Ascending aorta (tissue), 2 donors: ENCODE measurements at places on chromosomes 5 and 9.

DNA sequence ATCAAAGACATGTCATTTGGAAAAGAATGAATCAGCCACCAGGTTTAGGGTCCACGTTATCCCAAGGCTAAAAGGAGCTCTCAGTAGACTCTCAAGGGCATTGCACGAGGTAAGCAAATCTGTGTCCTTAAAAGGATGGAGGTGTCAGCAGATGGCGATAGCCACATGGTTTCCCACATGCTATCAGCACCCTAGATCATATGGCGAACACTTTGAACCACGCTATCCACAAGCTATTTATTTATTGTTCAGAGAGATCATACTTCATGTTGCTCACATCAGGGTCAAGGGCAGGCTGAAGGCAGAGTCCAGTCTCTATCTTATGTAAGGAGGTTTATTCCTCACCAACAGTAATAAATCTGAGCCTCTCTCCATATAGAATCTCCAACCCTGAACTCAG is 43.7 kb downstream of the CDH6 start:
- H3K27ac ChIP-seq = no peak overlapping the region
- H3K4me1 ChIP-seq = peaks cover 3% of the 10 kb centered on the region
- DNase-seq = no peak
- H3K4me3 ChIP-seq = no peak overlapping the region

DNA sequence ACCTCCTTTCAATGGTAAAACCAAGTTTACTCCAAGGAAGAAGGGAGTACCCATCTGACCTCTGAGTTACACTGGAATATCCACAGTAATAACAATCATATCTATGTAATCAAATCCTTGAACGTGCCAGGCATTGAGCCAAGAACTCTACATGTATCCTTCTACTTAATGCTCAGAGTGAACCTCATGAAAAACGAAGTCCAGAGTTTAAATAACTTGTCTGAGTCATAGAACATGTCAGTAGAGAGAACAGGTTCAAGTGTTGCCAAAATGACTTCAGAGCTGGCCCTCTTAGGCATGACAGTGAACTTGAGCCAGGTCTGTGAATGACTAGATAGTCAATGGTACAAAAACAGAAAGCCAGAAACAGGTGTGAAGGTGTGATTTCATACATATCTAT is 164.1 kb upstream of the ZNF618 start:
- H3K36me3 ChIP-seq = no peaks in the 10 kb centered on the region
- H3K4me3 ChIP-seq = no peak overlapping the region
- H3K4me1 ChIP-seq = no peaks in the 10 kb centered on the region
- H3K27me3 ChIP-seq = no peaks in the 10 kb centered on the region
- no peak overlapping the region for H3K27ac ChIP-seq

- H3K27ac ChIP-seq = peak overlapping the region; percentile 87
- no peaks in the 10 kb centered on the region for H3K36me3 ChIP-seq
- H3K27me3 ChIP-seq = no peaks in the 10 kb centered on the region
- H3K4me1 ChIP-seq = peaks cover 33% of the 10 kb centered on the region
These were observed 106.8 kb downstream of the TMEM174 start for GRCh38 chr5:73279805-73280204.

DNA sequence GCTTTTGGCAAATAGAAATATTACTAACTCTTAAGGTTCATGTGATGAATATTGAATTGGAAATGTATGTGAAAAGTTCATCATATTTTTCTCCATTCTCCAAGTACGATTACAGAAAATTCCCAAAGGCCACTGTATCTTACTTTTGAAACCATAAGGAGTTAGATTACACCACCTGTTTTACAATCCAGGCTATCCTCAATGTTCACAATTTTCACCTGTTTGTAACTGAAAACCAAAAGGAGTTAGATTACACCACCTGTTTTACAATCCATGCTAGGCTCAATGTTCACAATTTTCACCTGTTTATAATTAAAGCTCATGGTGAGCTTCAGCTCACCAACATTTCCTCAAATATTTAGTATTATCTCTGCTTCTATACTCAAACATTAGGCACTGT is 188.0 kb downstream of the HCN1 start:
- H3K36me3 ChIP-seq = no peaks in the 10 kb centered on the region
- DNase-seq = no peak
- no peak overlapping the region for H3K4me3 ChIP-seq
- no peaks in the 10 kb centered on the region for H3K4me1 ChIP-seq
- H3K27me3 ChIP-seq = no peaks in the 10 kb centered on the region

GRCh38 chr9:81182431-81182830 is 506.9 kb downstream of the TLE1 start:
- no peaks in the 10 kb centered on the region for H3K4me1 ChIP-seq
- no peaks in the 10 kb centered on the region for H3K36me3 ChIP-seq
- H3K4me3 ChIP-seq = no peak overlapping the region

DNA sequence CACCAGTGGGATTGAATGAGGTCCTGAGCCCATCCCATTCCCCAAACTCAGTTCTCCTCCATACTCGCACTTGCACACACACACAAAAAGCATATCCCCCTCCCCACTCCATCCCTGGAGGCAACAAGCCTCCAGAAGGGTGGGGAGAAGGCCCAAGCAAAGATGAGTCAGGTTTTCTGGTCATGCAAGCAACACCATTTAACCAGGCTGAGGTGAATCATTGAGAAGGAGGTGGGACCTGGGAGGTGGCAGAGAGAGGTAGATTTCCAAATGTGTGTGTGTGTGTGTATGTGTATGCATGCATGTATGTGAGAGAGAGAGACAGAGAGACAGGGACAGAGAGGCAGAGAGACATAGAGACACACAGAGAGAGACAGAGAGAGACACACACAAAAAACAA is 185.2 kb upstream of the TRIM32 start:
- H3K36me3 ChIP-seq = no peaks in the 10 kb centered on the region
- no peaks in the 10 kb centered on the region for H3K27me3 ChIP-seq
- no peak overlapping the region for H3K27ac ChIP-seq
- no peaks in the 10 kb centered on the region for H3K4me1 ChIP-seq

DNA sequence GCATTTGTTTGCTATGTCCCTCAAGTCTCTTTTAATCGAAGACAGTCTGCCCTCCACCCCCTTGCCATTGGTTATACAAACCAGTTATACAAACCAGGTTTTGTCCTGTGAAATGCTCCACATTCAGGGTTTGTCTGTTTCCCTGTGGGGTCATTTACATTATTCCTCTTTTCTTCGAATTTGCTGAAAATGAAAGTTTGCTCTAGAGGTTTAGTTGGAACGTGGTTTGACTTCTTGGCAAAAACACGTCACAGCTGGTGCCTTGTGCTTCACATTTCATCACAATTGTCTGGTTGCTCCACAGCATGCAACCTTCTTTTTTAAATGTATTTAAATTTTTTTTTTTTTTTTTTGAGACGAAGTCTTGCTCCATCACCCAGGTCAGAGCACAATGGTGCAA is 4.2 kb upstream of the HAVCR2 start:
- no peaks in the 10 kb centered on the region for H3K36me3 ChIP-seq
- no peak for DNase-seq
- no peak overlapping the region for H3K27ac ChIP-seq
- H3K27me3 ChIP-seq = no peaks in the 10 kb centered on the region
- H3K4me3 ChIP-seq = no peak overlapping the region
- no peaks in the 10 kb centered on the region for H3K4me1 ChIP-seq

DNA sequence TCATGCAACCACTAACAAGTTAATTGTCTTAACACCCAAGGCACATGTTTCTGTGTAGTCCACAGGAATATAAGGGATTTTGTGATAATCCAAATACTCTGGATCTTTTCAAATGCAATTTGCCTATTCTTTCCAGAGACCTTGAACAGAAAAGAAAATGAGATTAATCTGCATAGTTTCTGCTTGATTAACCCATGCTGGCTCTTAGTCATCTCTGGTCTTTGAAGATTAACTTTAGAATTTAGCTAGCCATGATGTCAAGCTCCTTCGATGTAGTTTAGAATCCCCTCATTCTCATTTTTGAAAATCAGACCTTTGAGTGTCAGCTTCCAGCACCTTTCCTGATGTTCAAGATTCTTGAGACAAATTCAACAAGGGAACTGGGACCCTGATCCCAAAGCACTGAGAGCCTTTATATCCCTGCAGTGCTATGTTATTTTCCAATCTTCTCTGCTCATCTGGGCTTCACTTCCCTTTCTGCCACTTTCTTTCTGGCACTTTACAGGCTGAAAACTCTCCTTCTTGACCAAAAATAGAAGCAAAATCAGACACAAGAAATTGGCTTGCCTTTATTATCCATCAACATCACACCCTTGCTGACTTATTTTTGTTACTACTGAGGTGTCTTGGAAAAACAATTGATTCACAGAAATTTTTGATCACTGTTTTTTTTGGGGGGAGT is 155.5 kb downstream of the PALM2AKAP2 start:
- H3K4me3 ChIP-seq = no peak overlapping the region
- DNase-seq = no peak
- peaks cover 6% of the 10 kb centered on the region for H3K36me3 ChIP-seq
- H3K27me3 ChIP-seq = no peaks in the 10 kb centered on the region

DNA sequence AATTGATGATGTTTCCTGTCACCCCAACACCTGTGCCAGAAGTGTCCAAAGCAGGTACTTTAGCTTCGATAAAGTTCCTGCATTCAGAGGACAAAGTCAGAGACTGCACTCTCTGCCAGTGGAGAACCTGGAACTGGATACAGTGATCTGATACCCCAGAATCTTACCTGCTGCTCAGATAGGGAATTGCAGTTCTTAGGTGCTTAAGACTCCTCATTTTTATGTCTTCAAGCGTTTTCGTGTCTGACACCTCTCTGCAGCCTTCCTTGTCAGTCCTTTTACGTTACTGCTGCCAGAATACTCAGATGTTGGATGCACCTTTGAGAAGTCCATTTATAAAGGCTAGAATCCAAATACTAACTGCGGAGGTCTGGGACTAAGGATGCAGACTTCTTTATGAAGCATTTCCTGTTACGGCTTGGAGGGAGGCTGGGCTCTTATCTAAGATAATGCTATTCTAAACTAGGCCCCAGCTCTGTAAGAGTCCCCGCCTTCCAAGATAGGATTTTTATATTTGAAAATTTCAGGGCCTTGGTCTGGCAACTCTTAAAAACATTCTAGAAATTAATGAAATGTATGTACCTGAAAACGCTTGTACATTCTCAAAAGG is 1.9 kb downstream of the ISOC1 start:
- no peak for DNase-seq
- no peak overlapping the region for H3K4me3 ChIP-seq
- no peak overlapping the region for H3K27ac ChIP-seq
- H3K27me3 ChIP-seq = no peaks in the 10 kb centered on the region

DNA sequence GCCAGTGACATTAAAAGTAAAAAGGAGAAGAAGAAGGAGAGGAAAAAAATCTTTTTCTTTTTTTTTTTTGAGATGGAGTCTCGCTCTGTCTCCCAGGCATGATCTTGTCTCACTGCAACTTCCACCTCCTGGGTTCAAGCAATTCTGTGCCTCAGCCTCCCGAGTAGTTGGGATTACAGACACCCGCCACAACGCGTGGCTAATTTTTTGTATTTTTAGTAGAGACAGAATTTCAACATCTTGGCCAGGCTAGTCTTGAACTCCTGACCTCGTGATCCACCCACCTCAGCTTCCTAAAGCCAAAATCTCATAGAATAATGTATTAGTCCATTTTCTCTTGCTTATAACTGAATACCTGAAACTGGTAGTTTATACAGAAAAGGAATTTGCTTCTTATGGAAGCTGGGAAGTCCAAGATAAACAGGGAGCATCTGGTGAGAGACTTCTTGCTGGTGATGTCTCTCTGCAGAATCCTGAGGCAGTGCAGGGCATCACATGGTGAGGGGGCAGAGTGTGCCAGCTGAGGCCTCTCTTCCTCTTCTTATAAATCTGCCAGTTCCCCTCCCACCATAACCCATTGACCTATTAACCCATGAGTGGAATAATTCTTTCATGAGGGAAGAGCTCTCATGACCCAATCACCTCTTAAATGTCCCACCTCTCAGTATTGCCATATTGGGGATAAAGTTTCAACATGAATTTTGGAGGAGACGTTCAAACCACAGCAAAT is 466.3 kb downstream of the GADD45G start:
- no peaks in the 10 kb centered on the region for H3K36me3 ChIP-seq
- H3K4me3 ChIP-seq = no peak overlapping the region
- no peak overlapping the region for H3K27ac ChIP-seq
- no peak for DNase-seq

GRCh38 chr5:145752947-145753346 is 82.2 kb downstream of the PRELID2 start:
- no peaks in the 10 kb centered on the region for H3K36me3 ChIP-seq
- H3K27me3 ChIP-seq = no peaks in the 10 kb centered on the region
- H3K4me3 ChIP-seq = no peak overlapping the region

GRCh38 chr5:170591054-170591453 is 87.2 kb downstream of the KCNIP1 start:
- no peak overlapping the region for H3K4me3 ChIP-seq
- no peak for DNase-seq
- no peak overlapping the region for H3K27ac ChIP-seq

DNA sequence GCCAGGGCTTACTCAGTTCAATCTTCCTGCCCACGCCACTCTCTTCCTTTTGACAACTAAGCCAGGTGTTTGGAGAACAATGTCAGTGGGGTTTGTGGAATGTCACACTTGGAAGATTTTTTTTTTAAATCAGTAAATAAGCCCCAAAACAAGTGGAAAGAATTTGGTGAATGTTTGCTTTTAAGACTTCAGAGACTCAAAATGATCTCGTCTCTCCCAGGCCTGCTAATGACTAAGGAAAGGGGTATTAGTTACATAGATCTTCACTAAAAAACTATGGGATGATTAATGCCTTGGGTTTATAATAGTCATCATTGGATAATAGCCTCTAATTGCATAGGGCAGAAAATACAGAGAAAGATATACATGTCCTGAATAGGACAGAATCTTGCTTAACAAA is 166.4 kb downstream of the DMRT2 start:
- no peaks in the 10 kb centered on the region for H3K27me3 ChIP-seq
- H3K27ac ChIP-seq = no peak overlapping the region
- DNase-seq = no peak
- no peaks in the 10 kb centered on the region for H3K4me1 ChIP-seq
- H3K4me3 ChIP-seq = no peak overlapping the region
- no peaks in the 10 kb centered on the region for H3K36me3 ChIP-seq

- H3K27me3 ChIP-seq = no peaks in the 10 kb centered on the region
- DNase-seq = no peak
- H3K36me3 ChIP-seq = no peaks in the 10 kb centered on the region
These were observed 57.9 kb upstream of the CCNG1 start for GRCh38 chr5:163379298-163380155.

- H3K27me3 ChIP-seq = peaks cover 4% of the 10 kb centered on the region
- no peaks in the 10 kb centered on the region for H3K36me3 ChIP-seq
- H3K4me1 ChIP-seq = no peaks in the 10 kb centered on the region
- no peak overlapping the region for H3K4me3 ChIP-seq
- no peak for DNase-seq
These were observed 1.5 kb downstream of the PLPPR1 start for GRCh38 chr9:101030086-101030391.
